ENCODE measurements at places on chromosomes 4 and X.

DNA sequence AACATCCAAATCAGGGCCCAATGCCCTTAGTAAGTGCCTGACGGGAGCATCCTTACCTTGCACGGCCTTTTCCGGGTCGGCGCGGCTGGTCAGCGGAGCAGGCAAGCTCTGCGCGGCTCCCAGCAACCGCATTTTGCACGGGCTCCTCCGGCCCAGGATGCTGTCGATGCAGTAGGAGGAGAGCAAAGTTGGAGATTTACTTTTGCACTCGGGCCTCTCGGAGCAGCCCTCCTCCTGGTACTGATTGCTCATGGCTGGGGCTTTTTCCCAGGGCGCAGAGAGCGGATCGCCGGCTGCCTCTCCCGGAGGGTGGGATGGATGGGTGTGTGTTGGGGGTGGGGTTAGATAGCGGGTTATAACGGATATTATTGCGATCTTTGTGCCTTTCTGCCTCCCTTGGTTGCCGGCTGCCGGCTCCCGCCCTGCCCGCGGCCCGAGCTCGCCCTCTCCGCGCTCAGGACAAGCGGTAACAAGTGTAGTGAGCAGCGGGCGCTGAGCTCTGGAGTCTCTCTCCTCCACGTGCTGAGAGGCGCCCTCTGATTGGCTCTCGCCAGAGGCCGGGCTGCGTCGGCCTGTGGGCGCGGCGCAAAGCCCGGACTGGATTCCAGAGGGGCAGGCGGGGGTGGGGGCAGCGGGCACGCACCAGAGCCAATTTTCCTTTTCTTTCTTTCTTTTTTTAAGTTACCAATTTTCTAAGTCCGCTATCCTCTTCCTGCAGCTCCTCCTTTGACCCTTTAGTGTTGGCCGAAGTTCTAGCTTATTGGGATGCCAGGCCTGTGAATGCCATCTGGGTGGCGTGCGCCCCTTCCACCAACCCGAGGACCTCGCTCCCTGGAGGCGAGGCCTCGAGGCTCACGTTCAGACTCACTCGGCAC is at the start of gene ARX:
Gene ARX (minus strand): TSS at position 480 of the 875 bp plus-strand sequence. CDS start 228 bp downstream, at position 252.
- peak; percentile 72 for DNase-seq

- DNase-seq, result no peak
These were observed 115.1 kb upstream of the MXRA5 start for GRCh38 chrX:3461397-3462165.

DNA sequence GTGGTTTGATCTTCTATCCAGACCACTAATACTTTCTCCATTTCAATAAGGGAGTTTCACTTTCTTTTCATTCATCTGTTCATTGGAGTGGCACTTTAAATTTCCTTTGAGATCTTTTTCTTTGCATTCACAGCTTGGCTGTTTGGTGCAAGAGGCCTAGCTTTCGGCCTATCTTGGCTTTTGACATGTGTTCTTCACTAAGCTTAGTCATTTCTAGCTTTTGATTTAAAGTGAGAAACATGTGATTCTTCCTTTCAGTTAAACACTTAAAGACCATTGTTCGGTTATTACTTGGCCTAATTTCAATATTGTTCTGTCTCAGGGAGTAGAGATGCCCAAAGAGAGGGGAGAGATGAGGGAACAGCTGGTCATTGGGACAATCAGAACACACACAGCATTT is 24.3 kb downstream of the CXCL13 start:
- no peak for DNase-seq

DNA sequence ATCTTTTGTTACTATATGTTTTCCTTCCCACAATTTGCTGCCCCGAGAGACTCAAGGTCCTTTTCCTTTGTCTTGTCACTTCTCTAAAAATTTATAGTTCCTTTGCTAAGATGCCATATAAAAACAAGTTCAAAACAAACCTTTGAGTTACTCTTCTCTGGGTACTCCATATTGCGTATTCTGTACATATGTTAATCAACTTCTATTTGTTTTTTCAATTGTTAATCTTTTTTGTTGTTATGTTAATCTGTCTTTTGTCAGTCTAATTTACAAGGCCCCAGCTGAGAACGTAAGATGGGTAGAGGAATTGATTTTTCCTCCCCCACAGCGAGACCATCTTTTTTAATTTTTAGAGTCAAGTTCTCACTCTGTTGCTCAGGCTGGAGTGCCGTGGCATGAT is 7.2 kb upstream of the PPEF2 start:
- no peak for DNase-seq

DNA sequence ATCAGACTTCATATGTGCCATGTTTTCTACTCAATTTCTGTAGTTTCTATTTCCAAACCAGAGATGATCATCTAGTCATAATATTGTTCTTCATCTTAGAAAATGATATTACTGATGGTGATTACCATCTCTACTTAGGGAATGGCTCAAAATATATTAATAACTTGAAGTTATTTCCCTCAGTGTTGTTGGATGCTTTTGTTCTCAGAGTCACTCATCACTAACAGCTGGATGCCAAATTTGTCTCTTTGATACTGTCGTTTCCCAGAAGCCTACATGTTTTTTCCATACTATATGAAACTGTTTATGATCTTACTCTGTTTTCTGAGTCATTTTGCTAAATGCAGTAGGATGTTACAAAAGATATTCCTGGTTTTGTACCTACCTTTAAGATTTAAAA is 8.9 kb downstream of the PGAM4 start:
- DNase-seq, result no peak

DNA sequence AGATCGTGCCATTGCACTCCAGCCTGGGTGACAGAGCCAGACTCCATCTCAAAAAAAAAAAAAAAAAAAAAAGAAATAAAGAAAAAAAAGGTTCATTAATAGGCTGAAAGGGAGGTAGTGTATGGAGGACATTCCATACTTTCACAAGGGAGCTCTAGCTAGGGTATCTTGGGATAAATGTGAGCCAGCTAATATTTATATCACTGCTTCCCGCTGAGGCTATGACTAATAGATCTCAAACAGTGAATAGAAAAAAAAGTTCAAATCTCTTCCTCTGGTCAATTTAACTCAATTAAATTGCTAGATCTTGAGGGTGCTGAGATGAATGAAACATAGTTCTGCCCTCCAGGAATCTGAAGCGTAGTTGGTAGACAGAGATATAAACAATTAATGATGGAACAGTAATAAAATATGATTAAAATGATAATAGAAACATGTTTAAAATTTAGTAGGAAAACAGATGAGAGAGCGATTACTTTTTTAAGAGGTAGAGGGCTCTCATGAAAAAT is 55.7 kb upstream of the SHISA3 start:
- DNase-seq, result no peak

DNA sequence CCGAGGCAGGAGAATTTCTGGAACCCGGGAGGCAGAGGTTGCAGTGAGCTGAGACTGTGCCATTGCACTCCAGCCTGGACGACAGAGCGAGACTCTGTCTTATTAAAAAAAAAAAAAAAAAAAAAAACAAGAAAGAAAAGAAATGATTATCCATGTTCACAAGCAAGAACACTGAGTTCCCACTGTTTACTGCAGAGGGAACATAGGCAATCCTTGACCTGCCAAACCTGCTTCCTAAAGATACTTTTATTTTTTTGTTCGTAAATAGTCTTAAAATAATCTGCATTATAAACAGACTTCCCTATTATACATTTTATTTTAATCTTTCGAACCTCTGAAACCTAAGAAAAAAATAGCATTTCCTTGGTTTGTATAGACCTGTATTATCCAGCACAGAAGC is 50.6 kb upstream of the TBC1D14 start:
- DNase-seq, result no peak

- DNase-seq, result no peak
These were observed 75.3 kb upstream of the RAPGEF2 start for GRCh38 chr4:159027535-159027934.

GRCh38 chr4:182264139-182264752 is 21.0 kb downstream of the TENM3 start:
- DNase-seq, result no peak

GRCh38 chr4:168150420-168151050 is 58.2 kb downstream of the ANXA10 start:
- DNase-seq, result no peak

GRCh38 chr4:41301137-41301536 is 44.4 kb downstream of the UCHL1 start:
- DNase-seq, result no peak

- DNase-seq, result no peak
These were observed 13.4 kb upstream of the P2RY10 start for GRCh38 chrX:78931814-78932213.

- peak; percentile 79 for DNase-seq
These were observed 543 bp upstream of the SLC10A7 start for GRCh38 chr4:146522098-146522868.

DNA sequence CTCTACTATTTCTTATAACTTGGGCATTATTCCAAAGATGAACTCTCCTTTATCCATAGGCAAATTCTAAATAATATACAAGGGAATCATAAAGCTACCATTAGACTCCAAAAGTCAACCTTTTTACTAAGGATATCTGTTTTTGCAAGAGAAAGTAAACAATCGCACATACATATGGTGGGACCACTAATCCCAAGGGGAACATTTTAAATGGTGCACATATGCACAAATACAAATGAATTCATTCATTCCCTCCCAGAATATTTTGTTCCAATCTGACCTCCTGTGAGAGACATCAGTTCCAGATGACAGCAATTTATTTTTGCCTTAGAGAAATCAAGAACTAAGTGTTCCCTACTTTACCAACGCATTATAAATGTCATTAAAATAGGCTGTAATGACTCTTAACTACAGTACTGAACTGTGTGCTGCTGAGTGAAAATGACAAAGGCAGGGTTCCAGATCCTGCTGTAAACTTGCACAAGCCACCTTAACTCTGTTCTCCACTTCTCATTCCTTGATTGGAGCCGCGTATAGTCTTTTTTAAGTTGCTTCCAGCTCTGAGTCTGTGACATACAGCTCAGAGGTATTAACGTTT is 2.0 kb downstream of the DHX15 start:
- no peak for DNase-seq

DNA sequence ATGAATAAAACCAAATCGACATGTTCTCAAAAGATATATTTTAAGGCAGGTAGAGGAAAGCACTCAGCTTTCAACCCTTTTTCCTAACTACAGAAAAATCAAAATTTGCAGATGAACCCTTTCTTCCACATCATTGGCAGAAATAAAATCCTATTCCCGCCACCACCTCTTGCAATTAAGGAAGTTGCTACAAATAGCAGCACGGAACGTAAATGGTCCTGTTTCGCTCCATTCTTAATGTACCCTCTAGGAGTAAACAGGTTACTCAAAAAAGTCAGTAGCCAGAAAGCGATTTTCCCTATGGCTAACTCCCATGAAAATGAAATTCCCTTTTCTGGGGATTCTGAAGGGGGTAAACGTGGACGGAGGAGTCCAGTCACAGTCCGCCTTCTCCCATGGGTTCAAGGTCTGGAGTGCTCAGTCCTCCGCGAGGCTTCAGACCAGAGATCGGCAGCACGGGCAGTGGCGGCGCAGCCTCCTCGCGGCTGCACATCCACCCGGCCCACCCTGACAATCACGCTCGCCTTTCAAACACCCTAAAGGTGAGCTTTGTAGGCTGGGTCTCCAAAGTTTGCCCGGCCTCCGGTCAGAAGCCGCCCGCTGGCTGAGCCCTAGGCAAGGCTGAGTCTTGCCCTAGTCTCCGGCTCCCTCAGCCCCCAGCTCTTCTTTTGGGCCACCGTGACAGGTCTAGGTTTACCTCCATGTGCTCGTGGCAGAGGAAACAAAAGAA is 1.8 kb downstream of the ATP11C start:
- peak; percentile 11 for DNase-seq

- no peak for DNase-seq
These were observed 66.3 kb downstream of the PTPN13 start for GRCh38 chr4:86660401-86660800.

- no peak for DNase-seq
These were observed 10.7 kb upstream of the FNIP2 start for GRCh38 chr4:158758142-158758541.

DNA sequence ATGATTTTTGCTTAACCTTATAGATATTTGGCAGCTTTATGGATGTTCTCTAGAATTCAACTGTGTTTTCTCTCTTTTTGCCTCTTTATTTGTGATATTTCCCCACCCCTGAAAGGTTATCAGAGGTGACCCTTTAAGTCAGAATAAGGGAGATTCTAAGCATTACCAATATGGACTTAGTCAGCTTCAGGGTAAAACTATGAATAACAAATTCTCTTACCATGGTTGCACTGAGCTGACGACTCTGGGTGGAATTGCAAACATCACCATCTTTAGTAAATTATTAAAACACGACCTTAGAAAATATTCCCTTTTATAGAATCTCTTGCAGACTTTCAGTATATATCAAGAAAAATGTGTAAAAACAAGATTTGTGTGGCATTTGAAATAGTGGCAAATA is 21.6 kb downstream of the TRPC3 start:
- DNase-seq, result no peak

GRCh38 chrX:120768254-120768653 is 107.4 kb downstream of the CT47B1 start:
- DNase-seq, result no peak

DNA sequence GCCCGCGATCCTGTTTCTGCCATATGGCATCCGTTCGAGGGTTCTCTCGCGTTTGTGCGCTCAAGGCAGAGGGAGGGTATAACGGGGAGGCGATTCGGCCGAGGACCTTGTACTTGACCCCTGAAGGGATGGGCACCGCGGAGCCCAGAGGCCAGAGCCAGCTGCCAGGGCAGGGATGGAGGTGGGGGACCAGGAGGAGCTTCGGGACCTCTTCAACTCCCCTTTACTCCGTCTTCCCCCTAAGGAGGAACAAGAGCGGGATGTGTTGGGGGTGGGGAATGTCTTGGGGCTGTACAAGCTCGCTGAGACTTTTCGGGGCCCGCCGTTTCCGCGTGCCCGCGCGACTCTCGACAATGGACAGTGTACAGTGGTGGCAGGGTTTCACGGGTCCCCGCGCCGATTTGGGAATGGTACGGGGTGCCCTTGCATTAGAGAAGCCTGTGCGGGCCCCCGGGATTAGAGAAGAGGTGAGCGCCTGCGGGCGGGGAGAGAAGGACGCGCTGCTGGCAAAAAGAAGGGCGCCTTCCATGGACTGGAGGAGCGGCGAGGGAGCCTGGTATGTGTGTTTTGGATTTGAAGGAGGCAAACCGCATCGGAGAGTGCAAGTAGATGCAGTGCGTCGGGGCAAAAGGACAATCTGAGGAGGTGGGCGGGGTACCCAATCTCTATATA is 760 bp downstream of the UGT8 start:
- DNase-seq, result peak; percentile 38

DNA sequence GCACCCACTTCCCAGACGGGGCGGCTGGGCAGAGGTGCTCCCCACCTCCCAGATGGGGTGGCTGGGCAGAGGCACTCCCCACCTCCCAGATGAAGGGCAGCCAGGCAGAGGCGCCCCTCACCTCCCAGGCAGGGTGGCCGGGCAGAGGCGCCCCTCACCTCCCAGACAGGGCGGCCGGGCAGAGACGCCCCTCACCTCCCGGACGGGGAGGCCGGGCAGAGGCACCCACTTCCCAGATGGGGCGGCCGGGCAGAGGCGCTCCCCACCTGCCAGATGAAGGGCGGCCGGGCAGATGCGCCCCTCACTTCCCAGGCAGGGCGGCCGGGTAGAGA is 61.2 kb downstream of the UPRT start:
- no peak for DNase-seq

DNA sequence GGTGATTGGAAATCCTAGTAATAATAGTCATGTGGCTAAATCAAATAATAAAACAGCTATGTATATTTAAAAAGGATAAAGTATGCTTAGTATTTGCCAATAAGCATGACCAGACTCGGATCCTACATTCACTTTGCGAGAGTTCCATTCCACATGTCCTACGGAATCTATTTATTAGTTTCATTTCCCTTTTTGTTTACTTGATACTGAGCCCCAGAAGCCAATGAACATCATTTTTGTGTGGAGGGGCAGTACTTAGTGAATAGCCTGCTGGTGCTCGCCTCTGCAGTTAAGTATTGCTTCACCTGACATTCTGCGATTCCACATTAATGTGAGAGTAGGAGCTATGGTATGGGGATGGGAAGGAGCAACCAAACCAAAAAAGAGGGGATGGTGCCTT is 58.5 kb upstream of the NAP1L5 start:
- DNase-seq, result no peak

- no peak for DNase-seq
These were observed 666.1 kb upstream of the BOD1L1 start for GRCh38 chr4:14293582-14293981.
